OCI-M1 (cell line): ENCODE measurements at places on chromosomes 1 and 21.
A peak's percentile ranks its signal among the peaks of the same experiment; 100 is the strongest.

GRCh38 chr1:165034136-165034809 lies 322.2 kb downstream of the LMX1A start:
- DNase-seq, result no peak

DNA sequence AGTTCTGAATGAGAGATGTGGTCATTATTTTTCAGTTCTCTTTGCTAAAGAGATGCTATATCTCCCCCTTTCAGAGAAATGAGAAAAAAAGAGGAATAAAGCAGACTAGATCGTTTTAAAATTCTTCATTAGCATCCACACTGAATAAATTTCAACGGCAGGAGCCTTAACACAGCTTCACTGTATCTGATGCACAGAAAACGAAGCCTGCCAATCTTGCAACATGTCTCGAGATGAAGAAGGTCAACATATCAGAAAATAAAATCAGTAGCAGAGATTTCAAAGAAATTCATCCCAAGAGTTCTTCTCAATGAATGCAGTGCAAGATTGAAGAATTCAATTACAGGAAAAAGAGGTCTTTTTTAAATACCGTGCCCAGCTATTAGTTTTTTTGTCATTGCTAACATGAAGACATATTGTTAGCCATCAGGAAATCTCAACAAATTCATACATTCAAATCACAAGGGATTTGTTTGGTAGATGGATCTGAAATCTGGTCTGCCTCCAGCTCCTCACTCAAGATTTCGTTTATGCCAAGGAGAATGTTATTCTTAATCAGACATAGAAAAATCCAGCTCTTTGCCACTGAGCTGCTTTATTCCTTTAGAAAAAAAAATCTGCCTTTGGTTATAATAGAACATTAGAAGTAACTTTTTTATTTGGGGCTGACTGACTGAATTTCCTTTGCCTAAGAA lies 76.4 kb upstream of the DAB1 start:
- DNase-seq, result no peak

GRCh38 chr1:26531651-26532131 lies 2.1 kb downstream of the RPS6KA1 start:
- DNase-seq, result no peak

GRCh38 chr1:23578311-23578996 lies 19.2 kb upstream of the ID3 start:
- no peak for DNase-seq

- DNase-seq, result no peak
Observed at GRCh38 chr1:17605582-17606344, 66.3 kb downstream of the ARHGEF10L start.

DNA sequence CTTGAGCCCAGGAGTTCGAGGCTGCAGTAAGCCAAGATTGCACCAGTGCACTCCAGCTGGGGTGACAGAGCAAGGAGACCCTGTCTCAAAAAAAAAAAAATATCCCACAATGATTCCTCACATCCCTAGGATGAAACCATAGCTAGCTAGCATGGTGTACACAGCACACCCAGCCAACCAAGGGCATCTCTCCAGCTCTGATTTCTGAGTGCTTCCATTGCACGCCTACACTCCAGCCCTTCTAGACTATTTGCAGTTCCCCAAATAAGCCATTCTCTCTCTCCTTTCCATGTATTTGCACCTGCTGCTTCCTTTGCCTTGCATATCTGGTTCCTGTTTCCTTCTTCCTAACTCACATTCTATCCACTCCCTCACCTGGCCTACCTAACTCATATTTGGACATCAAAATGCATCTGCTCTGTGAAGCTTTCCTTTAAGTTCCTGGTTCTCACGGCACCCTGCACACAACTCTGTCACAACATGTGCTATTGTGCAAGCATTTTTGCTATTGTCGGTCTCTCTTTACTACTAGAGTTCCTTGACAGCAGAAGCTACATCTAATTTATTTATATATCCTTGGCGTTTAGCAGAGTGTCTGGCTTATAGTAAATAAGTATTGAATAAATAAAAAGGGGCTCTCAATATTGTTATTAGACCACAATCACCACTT lies 2.4 kb upstream of the ELAPOR1 start:
- no peak for DNase-seq

- no peak for DNase-seq
Observed at GRCh38 chr1:46289976-46290375, 13.4 kb downstream of the LRRC41 start.

- no peak for DNase-seq
Observed at GRCh38 chr1:1387098-1388077, 11.7 kb downstream of the CCNL2 start.

- DNase-seq, result no peak
Observed at GRCh38 chr1:156549831-156550230, 22.5 kb downstream of the IQGAP3 start.

GRCh38 chr21:42775123-42775522 lies 104.2 kb downstream of the WDR4 start:
- DNase-seq, result no peak

- DNase-seq, result no peak
Observed at GRCh38 chr1:228814176-228814575, 78.9 kb downstream of the RHOU start.

DNA sequence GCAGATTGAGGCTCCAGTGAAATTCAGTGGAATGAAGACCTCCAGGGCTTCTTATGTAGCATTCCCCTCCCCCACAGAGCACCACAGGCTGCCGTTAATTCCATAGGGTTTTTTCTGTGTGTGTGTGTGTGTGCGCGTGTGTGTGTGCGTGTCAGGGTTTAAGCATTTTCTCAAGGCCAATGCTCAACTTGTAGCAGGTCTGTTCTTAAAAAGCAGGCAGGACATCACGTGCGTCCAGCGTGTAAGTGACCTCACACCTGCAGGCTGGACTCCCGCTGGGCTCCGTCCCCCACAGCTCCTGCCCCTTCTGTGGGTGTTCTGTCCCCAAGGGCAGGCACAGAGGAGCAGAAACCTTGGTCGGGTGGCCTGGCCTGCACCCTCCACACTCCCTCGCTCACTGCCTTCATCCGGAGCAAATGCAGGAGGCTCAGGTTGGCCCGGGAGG lies 5.3 kb downstream of the PRDM16 start:
- no peak for DNase-seq

DNA sequence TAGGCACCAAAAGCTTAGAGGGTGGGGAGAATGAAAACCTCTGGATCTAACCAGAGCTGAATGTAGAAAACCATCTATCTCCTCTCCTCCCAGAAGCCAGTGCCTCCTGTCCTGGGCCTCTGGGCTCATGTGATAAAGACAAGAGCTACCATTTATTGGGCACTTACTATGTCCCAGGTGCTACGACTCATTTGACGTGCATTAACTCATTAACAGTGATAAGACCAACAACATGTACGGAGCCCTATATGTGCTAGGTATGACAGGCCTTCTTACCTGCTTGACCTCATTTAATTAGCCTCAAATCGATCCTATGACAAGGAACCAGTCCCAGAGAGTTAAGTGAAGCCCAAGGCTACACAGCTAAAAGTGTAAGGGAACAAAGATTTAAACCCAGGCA lies 19.7 kb downstream of the CAPZB start:
- DNase-seq, result no peak

DNA sequence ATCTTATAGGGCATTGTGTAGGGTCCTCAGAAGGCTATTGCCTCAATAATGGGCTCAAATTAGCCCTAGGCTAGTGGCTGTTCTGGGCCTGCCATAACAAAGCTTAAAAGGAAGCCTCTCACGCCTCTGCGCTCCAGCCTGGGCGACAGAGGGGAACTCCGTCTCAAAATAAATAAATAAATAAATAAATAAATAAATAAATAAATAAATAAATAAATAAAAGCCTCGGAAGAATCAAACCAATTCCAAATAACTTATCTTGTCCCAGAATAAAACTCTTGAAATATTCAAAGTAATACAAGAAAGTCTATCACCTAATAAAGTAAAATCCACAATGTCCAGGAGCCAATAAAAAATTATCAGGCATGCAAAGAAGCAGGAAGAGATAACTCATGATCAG lies 14.4 kb upstream of the ALDH9A1 start:
- DNase-seq, result no peak

DNA sequence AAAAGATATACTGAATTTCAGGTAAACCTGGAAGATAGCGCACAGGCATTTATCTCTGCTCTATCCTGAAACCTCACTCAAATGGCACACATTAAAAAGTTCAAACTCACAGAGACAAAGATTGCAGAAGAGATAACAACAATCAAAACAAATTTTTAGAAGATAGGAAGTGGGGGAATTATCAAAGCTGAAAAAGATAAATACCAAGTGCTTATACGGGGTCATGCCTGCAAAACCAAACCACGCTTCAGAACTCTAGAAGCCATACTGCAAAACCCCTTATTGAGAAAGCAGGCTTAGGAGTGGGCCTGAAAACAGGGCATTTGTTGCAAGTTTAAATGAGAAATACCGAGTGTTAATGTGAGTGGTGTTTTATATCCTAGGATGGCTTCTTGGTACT lies 76.8 kb downstream of the BARHL2 start:
- DNase-seq, result no peak

- DNase-seq, result no peak
Observed at GRCh38 chr1:222034790-222035189, 292.9 kb upstream of the DUSP10 start.

DNA sequence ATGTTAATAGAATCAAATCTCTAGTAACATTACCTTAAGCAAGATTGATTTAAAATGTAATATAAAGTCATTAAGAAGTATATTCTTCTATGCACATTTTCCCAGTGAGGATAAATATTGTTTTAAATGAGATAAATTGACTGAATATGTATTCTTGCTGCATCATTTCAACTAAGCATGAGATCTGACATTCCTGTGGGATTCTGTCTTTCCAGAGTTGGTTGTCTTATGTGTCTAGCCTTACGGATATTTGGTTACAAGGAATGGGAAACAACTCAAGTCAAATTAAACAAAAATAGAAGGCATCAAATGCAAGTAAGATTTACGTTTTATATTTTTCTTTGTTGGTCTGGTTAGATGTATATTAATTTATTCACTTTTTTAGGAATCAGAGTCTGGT lies 287.5 kb downstream of the PTGER3 start:
- no peak for DNase-seq

GRCh38 chr1:101632548-101633272 lies 364.0 kb downstream of the OLFM3 start:
- no peak for DNase-seq

DNA sequence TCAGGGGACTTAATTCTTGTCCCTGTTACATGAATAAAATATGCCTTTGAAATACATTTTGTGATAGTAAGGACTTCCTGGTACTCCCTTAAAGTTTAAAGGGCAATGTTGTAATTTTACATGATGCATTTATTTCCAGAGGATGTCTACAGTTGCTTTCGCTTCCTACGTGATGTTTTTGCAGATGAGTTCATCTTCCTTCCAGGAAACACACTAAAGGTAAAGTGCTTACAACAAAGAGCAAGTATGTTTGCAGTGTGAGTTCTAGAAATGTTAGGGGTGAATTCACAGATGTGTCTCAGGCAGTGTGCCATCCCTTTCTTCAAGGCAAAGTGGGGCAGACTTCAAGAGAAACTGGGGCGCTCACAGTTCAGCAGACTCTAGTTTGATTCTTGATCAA lies 31.2 kb downstream of the GNPAT start:
- no peak for DNase-seq

DNA sequence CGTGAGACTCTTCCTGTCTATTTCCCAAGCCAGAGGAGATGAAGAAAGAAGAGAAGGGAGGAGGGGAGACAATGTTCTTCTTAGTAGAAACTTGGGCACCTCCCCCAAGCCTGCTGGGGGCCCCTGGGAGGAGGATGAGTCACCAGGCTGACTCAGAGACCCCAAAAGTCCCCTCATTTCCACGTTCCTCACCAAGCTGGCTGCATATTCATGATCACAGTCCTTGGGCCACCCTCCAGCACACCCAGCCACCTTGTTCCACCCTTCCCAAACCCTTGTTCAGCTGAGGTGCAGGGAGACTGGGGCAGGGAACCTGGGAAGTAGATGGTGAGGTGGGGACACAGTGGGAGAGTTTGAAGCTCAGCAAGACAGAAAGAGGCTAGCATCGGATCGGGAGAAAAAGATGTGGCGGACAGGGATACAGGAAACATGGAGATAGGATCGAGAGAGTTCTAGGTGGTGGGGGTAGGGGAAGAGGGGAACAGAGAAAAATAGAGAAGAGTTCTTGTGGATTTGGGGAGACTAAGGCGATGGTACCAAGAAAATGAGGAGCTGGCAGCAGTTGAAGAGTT lies 712 bp downstream of the RAB13 start:
- DNase-seq, result peak; percentile 55

DNA sequence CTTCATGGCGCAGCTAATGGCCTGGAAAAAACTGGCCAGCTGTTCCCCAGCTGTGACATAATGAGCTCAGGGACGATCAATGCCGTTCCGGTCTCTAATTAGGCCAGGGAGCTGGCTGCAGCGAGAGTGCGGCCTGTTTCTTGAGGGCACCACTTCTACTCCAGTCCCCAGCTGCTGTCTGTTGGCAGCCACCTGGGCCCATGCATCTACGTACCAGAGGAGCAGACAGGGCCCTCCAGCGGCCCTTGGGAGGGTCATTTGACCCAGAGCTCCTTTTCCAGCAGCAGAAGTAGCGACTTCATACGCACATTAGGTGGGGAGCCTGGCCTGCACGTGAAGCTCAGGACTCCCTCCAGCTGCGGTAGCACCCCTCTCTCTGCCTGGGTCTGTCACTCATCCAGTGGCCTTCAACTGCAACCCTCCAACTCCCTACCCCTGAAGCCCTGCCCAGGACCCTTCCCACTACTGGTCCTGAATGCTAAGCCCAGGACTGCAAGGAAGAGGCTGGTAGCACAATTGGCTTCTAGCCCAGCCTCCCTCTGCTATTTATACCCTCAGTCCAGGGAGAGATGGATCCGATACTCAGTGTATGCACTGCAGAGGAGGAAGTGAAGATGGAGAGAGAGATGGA lies 9.1 kb upstream of the GPR61 start:
- DNase-seq, result no peak

- DNase-seq, result no peak
Observed at GRCh38 chr1:87942165-87942564, 613.5 kb downstream of the LMO4 start.

GRCh38 chr21:35366394-35367080 lies 317.4 kb upstream of the RUNX1 start:
- no peak for DNase-seq

- DNase-seq, result no peak
Observed at GRCh38 chr1:64437453-64437852, 32.5 kb upstream of the CACHD1 start.

DNA sequence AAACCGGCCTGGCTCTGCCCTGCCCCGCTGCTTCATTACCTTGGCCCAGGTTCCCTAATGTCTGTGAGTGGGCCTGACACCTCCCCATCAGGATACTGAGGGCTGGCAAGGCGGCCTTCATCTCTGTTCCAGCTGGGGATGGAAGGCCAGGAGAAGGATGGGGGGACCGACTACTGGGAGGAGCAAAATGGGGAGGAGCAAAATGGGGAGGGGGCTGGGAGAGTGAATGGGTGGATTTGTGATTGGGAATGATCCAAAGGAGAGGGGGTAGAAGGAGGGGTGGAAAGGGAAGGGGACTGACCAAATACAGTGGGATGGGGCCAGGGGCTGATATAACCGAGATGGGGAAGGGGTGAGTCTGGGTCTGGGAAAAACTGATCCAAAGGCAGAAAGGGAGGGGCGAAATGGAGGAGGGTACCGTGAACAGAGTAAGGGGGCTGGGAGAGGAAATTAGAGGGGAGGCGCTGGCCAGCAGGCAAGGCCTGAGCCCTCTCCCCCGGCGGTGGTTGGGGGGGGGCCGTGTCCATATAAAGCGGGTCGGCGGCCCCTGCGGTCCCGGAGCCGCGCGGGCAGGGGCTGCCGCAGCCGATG lies at the start of gene FOXE3:
FOXE3 (plus strand) TSS at position 558 of the 591 bp plus-strand sequence; CDS start at position 589, 31 bp downstream.
- no peak for DNase-seq
